ENCODE measurements at places on chromosomes 3 and 15. TPM values are rescaled to one million over a fixed set of nuclear protein-coding genes. Genes with fewer than 3 reads are reported as not detected.

The TRANK1 gene
- total RNA-seq: 4.3 TPM

The DNAH12 gene
- 0.08 TPM for total RNA-seq

The CAMP gene
- not detected for total RNA-seq

The RNU5B-1 gene
- 30.4 TPM for total RNA-seq

The CCDC39 gene
- total RNA-seq: not detected

The MAP3K13 gene
- 22.0 TPM for total RNA-seq

The NANOGP8 gene
- 0.44 TPM for total RNA-seq

The RBPMS2 gene
- total RNA-seq: 0.48 TPM

The PRTG gene
- 0.56 TPM for total RNA-seq

The AMOTL2 gene
- total RNA-seq: 33.2 TPM

The NLGN1 gene
- total RNA-seq: 0.44 TPM

The TICRR gene
- 17.0 TPM for total RNA-seq

The C3orf52 gene
- 3.3 TPM for total RNA-seq

The BDH1 gene
- total RNA-seq: 67.9 TPM

The MEX3B gene
- 0.48 TPM for total RNA-seq

The GOLGA6L4 gene
- total RNA-seq: 2.4 TPM

The TMIE gene
- total RNA-seq: 1.6 TPM

The CCRL2 gene
- 0.24 TPM for total RNA-seq

The ZDHHC23 gene
- 3.0 TPM for total RNA-seq
